ENCODE measurements at places on chromosomes 1 and 21.

DNA sequence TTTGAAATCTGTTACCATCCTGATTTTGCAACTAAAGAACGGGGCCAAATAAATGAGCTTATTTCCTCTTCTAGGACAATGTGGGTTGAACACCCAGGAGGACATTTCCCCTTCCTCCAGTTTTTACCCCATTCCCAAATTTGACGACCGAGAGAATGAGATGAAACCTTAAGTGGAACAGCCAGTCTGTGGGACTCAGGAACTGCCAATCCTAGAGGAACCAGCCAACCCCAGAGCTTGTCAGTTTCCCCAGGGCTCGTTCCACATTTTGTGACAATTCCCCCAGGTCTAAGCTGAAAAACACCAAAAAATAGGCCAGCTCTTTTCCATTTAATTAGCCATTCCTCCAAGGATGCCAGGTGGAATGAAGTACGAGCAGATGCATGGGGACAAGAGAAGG, 21.3 kb upstream of the MAPKAPK2 start:
- no peak for DNase-seq

DNA sequence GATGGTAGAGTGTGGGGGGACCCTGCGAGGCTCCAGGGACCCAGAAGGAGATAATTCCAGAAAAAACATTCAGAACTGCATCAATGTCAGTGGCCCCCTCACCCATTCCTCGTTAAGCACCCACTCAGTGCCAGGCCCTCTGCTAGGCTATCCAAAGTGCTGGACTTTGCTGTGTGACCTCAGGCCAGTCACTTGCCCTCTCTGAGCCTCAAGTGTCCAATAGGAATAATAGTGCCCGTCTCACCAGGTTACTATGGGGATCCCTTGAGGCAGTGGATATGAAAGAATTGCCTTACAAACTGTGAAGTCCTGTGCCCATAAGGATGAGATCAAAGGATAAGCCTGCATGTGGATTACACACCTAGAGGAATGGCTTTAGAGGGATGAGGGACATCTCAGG, 83.4 kb downstream of the IGSF21 start:
- no peak for DNase-seq

DNA sequence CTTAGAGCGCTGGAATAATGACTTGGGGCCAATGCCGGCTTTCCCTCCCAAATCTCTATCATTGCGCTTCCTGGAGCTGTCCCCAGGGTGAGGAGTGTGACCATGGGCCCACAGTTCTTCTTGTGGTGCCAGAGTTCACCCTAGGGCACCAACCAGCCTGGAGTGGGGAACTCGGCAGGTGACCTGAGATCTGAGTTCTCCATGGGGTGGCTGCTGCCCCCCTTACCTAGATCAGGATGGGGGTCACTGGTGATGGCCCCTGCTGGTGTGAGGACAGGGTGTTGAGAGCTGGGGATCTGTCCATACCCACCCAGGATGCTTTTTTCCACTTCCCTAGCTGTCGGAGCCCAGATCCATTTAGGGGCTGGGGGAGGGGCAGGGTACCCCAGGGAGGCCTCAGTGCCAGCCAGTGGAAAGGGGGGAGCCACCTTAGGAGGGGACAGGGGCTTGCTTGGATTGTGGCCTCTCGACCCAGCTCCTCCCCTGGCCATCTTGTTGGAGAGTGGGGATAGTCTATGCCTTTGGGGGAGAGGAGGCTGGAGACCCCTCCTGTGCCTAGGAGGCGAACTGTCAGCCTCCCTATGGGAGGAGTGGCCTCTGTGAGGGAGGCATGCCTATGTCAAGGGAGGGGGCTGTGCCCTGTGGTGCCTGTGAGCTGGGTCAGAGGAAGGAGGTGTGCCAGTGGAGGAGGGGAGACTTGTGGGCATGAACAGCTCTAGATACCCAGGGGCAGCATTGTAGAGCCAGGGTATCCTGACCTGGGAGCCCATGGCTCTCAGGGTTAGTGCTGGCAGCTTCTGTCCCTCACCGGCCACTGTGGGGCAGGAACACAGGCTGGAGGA, 1.7 kb downstream of the FOXO6 start:
- DNase-seq, result no peak

GRCh38 chr1:210598135-210598652, 269.5 kb downstream of the HHAT start:
- DNase-seq, result peak; percentile 90
